ENCODE measurements at places on chromosomes 7 and 10.

GRCh38 chr7:138876326-138876725, 78.3 kb upstream of the ATP6V0A4 start:
- no peak for DNase-seq

- peak; percentile 27 for DNase-seq
Measured at GRCh38 chr10:88598055-88598454, 11.5 kb downstream of the LIPJ start.

DNA sequence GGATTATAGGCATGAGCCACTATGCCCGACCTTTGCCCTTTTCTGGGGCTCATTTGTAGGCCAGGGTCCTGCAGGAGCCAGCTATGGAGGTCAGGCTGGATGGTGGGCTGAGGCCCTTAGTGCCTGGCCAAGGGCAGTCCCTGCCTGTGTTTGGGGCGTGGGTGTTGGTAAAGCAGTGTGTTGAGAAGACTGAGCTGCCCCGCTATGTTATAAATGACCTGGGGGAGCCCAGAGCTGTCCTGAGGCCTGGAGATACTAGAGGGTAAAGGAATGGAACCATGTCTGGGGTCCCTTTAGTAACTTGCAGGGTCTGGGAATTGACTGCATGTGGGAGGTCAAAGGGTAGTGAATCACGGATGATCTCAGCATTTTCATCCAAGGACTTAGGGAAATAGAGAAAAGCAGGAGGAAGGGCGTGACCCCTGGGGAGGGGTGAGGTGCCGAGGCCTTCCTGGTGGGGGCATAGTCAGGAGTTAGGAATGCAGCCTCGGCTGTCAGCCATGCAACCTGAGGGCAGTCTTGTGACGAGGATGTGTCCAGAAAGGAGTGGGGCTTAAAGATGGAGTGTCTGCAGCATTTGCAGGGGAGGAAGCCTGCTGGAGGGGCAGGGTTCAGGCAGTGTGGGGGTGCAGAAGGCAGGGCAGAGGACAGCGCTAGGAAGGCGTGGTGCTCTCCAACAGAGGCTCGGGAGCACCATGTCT, 31.5 kb downstream of the TMEM248 start:
- DNase-seq, result no peak

GRCh38 chr7:104980841-104981671, 32.9 kb upstream of the KMT2E start:
- peak; percentile 80 for DNase-seq

- DNase-seq, result no peak
Measured at GRCh38 chr7:144824360-144824759, 11.5 kb downstream of the TPK1 start.

GRCh38 chr10:78972160-78972946, 96.4 kb upstream of the ZMIZ1 start:
- no peak for DNase-seq

Measured in B cell (primary cell).